Choroid plexus epithelial cell (primary cell): ENCODE measurements at places on chromosomes 12 and 14.

GRCh38 chr12:71183846-71184245, 26.0 kb upstream of the TSPAN8 start:
- DNase-seq: peak; percentile 88

DNA sequence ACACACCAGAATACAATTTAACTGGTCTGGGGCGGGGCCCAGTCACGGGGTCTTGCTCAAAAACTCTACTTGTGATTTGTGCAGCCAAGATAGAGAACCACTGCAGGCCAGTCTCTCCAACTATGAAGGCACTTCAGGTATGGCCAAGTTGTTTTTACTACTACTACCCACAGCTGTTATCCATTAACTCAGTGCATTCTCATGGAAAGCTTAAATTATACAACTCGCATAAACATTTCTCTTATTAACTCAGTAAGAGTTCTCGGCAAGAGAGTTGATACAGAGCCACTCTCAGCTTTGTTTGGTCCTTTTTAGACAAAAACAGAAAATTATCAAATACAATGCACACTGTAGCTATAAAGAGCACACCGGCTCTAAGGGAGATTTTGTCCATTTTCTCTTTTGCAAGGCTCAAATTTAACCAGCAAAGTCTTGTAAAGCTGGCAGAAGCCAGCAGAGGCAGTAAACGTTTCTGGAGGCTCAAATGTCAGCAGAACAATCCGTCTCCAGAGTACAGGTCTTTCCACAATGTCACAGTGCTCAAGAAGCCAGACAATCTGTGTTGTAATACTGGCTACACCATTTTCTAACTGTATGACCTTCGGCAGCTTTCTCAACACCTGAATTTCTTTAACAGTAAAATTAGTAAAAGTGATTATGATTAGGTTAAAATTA, 85.9 kb downstream of the PTGER2 start:
- peak; percentile 70 for DNase-seq

GRCh38 chr12:81005606-81006005, 67.9 kb upstream of the LIN7A start:
- no peak for DNase-seq

- no peak for DNase-seq
These were observed 15.5 kb downstream of the AEBP2 start for GRCh38 chr12:19454837-19455236.

DNA sequence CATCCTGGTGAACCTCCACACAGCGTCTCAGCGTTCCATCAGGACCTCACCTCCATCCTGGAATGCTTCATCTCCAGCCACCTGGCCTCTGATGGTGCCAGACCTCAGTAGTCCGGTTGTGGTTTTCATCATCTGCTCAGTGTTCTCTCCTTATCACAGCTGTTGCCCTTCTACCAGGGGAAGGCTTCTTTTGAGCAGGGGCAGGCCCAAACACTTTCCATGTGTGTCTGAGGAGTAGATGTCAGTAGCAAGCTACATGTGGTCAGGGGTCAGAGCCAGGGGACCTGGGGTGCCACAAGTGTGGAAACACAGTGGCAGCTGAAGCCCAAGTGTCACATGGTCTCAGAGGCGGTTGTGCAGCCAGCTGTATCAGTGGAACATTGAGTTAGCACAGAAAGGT, 30.2 kb upstream of the FGD4 start:
- no peak for DNase-seq

GRCh38 chr14:24774187-24774915, 140.4 kb upstream of the GZMB start:
- DNase-seq: no peak

GRCh38 chr14:77220246-77221017, 38.8 kb downstream of the TMEM63C start:
- no peak for DNase-seq

- no peak for DNase-seq
These were observed 157.6 kb downstream of the AACS start for GRCh38 chr12:125222876-125223275.

GRCh38 chr12:61860451-61860850, 399.8 kb upstream of the USP15 start:
- DNase-seq: peak; percentile 6

DNA sequence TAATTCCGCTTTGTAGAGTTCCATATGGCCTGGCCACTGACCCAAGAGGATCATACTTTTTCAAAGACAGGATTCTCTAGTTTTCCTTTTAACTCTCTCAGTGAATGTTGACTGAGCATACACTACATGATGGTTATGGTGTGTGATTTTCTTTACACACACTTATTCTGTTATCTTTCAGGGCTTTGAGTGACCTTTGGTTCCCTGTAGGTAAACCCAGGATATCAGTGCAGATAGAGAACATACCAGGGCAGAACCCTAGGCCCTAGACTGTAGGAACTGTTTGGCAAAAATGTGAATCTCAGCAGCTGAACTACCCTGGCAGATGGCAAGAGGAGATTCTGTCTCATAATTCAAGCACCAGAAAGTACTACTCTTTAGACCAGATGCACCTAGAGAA, 159.6 kb downstream of the KCNA5 start:
- no peak for DNase-seq

- DNase-seq: no peak
These were observed 673 bp downstream of the BEGAIN start for GRCh38 chr14:100586403-100587085.

GRCh38 chr14:77908847-77909246, 108.9 kb downstream of the ADCK1 start:
- DNase-seq: no peak

GRCh38 chr14:100540141-100540925, 46.9 kb downstream of the BEGAIN start:
- DNase-seq: no peak

GRCh38 chr12:132160016-132160415, 15.8 kb downstream of the NOC4L start:
- no peak for DNase-seq

DNA sequence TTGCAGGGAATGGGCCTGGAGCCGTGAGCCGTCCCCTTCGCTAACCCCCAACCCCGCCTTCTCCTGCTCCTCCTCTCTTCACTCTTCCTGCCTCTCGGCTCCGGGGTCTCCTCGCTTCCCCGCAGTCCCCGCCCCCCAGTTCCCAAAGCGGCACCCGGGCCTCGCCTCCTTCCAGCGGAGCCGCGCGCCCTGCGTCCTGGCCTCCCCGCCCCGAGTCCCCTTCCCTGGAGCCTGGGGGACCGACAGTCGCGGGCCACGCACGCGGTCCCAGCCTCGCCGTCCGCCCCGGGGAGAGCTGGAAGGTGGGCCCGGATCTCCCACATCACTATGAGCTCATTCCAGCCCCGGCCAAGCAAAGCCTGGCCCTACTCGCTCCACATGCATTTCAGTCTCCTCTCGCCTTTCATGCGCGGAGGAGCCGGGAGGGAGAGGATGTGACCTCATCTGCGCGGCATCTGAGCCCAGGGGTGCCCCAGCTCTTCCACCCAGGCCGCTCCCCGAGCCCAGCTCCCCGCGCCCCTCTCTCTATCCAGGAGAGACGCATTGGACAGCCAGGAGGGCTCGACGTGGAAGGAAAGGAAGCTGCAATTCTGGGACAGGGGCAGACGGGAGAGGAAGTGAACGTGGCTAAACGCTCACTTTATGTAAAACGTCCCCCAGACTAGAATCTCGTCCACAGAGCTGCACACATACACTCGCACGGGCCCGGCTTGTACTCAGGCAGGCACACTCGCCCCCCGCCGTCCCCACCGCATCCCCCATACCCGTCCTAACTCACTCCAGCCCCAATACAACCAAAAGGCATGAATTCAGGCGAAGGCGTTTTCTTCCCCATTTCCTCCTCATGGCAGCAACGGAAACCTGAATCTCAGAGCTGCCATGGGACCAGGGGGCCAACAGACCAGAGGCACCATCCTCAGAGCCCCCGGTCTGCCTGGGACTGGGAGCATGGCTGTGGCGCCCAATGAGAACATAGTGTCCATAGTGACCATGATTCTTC, 108.7 kb upstream of the CCND2 start:
- peak; percentile 73 for DNase-seq

GRCh38 chr12:32303174-32303549, 96.2 kb upstream of the FGD4 start:
- DNase-seq: no peak

GRCh38 chr14:39434401-39434800, 2.2 kb upstream of the FBXO33 start:
- DNase-seq: no peak

GRCh38 chr14:105203057-105203531, 22.0 kb upstream of the NUDT14 start:
- peak; percentile 57 for DNase-seq

DNA sequence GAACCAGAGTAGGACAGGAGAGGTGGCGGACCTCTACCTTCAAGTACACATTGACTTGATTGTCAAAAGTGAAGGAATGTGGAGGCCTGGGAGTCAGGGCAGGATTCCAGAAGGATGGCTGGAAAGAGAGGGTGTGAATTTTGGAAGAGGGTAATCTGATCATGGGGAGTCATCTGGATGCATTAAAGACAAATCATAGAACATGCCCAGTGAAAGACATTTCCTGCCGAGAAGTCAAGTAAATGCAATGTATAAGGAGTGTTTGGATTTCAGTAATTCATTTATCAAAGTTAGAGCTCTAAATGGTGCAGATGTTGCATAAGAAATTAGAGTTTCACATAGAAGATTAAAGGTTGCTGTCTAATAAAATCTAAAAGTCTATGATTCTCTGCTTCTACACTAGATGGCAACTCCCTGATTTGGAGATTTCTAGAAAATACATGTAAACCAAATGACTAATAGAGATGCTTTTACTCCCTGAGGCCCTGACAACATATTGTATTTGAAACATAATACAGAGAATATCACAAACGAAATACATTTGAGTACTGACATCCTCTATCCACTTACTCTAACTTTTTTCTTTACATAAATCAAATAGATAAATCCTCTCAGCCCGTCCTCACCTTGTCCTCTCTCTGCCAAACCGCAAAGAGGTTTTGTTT, 91.3 kb downstream of the KCNA5 start:
- DNase-seq: no peak

GRCh38 chr12:105587237-105587636, 256.7 kb downstream of the C12orf75 start:
- DNase-seq: no peak

DNA sequence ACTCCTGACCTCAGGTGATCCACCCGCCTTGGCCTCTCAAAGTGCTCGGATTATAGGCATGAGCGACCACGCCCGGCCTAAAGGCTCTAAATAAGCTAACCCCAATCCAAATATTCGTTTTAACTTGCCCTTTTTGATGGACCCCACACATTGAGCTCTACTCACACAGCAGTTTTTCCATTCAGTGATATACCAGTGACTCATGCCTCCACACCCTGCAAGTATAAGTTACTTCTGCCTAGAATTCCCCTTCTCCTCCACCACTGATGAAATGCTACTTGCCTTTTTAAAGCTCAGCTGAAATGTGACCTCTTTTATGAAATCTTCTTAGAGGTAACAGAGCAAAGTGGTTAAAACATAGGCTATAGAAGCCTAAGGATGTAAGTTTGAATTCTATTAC, 68.8 kb downstream of the EXOC5 start:
- DNase-seq: peak; percentile 82

DNA sequence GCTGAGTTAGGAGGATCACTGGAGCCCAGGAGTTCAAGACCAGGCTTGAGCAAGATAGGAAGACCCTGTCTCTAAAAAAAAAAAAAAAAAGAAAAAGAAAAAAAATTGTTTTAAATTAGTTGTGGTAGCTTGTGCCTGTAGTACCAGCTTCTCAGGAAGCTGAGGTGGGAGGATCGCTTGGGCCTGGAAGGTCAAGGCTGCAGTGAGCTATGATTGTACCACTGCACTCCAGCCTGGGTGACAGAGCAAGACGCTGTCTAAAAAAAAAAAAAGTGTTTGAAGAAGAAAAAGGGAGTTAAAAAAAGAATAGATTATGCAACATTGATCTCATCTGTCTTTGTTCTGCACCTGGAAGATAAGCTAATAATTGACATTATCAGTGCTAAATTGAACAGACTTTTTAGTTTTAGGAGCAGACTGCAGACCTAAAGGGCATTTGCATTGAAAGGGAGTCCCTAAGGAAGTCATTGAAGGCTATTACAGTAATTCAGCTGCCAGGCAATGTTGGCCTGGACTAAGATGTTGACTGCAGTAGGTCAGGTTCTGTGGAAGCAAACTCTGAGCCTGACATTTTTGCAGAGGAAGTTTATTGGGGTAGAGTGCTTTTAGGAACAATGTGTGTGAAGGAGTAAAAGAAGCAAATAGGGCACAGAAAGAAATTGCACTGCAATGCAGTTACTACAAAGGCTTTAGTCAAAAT, 215.8 kb downstream of the PCNX1 start:
- DNase-seq: no peak

GRCh38 chr14:50773632-50774541, 57.1 kb downstream of the NIN start:
- DNase-seq: peak; percentile 70

DNA sequence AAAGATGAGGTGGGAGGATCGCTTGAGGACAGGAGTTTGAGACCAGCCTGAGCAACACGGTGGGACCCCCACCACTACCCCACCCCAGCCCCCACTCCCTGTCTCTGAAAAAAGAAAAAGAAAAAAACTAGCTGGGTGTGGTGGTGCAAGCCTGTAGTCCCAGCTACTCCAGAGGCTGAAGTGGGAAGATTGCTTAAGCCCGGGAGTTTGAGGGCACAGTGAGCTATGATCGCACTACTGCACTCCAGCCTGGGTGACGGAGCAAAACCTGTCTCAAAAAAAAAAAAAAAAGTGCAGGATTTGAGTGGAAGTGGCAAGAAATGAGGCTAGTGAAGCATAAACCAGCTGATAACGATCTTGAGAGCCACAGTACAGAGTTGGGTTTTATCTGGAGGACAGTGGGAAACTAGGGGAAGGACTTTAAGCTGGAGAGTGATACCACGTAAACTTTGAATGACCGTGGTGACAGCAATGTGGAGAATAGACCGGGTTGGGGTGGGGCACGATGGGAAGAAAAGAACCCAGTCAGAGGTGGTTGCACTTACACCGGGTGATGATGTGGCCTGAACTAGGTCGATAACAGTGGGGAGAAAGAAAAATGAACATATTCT, 85.3 kb downstream of the TMEM260 start:
- DNase-seq: no peak

- no peak for DNase-seq
These were observed 139.8 kb downstream of the NEDD1 start for GRCh38 chr12:97046901-97047300.

DNA sequence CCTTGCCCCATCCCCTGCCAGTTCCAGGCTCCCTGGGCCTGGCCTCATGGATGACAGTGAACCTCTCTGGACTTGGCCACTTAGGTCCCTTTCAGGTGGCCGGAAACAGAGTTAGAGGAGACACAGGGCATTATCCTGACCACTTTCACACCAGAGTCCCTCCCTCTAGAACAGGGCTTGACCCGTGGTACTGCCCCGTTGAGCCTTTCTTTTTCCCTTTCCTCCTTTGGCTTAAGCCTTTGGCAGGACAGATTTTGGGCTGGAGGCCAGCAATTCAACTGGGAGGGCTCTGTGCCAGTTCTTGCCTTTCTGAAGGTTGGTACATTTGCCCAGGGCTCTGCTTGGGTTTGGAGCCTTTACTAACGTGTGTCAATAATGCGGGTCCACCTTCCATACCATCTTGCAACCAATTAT, 22.8 kb downstream of the TPCN1 start:
- DNase-seq: no peak
